ENCODE measurements at places on chromosomes 7 and 10.

DNA sequence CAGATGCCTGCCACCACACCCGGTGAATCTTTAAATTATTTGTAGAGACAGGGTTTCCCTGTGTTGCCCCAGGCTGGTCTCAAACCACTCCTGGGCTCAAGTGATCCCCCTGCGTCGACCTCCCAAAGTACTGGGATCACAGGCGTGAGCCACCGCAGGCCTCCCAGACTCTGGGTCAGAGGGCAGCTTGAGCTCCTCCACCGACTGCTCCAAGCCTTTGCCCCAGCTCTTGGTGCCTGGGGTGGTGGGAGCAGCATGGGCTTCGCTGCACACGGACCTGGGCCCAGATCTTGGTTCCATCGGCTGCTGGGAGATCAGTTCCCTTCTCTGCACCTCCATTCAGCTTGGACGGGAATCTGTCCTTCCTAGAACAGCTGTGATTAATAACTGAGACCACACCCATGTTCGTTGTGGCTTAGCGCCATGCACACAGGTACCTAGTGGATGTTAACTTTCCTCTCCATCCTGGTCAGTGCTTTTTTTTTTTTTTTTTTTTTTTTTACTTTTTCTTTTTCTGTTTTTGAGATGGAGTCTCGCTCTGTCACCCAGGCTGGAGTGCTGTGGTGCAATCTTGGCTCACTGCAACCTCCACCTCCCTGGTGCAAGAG lies 125.3 kb downstream of the CUX1 start:
- no peak for DNase-seq

GRCh38 chr10:61662794-61663259 lies at the start of gene CABCOCO1:
Gene CABCOCO1 (plus strand): TSS chr10:61662929. CDS start chr10:61662973, 44 bp downstream.
- no peak for DNase-seq

DNA sequence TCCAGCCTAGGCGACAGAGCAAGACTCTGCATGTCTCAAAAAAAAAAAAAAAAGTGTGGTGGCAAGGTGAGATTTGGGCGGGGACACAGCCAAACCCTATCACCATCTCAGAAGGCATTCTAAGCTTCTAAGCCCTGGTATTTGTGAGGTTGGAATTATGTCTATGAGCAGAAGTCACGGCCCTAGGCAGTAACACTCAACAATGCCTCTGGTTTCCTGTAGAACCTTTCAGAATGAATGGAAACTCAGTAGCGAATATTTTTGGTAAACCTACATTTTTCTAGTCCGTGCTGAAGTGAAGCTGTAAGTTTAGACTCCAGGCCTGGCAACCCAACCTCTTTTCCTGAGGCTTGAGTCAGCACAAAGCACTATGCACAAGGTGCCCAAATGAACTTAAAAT lies 88.3 kb downstream of the FAM107B start:
- DNase-seq, result no peak

- DNase-seq, result no peak
These were observed 50.0 kb upstream of the WIPI2 start for GRCh38 chr7:5139998-5140397.

GRCh38 chr7:84060760-84061261 lies 133.8 kb downstream of the SEMA3A start:
- no peak for DNase-seq

- no peak for DNase-seq
These were observed 63.1 kb upstream of the MEOX2 start for GRCh38 chr7:15749631-15750030.

DNA sequence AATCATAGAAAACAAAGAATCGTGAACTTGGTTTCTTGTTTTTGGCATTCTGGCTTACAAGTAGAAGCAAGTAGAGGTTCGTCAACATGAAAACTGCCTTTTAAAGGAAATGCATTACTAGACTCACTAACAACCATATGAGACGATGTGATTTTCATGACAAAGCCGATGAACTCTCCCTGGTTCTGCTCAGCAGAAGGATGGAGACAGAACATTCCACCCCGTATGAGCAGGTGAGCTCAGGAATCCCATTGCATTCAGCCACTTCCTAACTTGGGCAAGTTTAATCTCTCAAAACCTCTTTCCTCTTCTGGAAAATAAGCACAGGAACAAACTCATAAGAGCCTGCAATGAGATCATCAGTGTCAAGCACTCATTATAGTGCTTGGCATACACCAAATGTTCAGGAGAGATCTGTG lies 57.4 kb upstream of the SVIL start:
- DNase-seq, result no peak

GRCh38 chr10:105070952-105071351 lies 429.9 kb downstream of the SORCS3 start:
- DNase-seq, result no peak

DNA sequence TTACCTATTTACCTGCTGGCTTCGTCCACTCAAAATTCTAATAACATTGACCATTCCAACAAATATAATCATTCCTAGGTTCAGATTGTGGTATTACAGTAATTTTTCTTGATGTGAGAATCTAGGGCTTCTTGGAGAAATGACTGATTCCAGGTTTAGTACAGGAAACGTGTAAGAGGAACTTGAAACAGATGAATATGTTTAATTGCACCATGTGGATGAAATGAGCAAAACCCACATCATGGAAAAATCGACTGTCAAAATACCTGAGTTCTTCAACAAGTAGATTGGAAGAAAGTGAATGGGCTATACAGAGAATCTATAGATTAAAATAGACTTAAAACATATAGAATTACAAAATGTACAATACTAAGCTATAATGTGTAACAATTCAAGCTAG lies 24.9 kb upstream of the OR9A4 start:
- no peak for DNase-seq

- DNase-seq, result no peak
These were observed 350.0 kb upstream of the FZD8 start for GRCh38 chr10:35992107-35992506.

GRCh38 chr7:143043391-143043790 lies 8.8 kb upstream of the OR6V1 start:
- no peak for DNase-seq

All from stimulated activated CD8-positive, alpha-beta memory T cell treated with anti-CD3 and anti-CD28 coated beads, Interleukin-2, amount 100 ng/mL, for 1 hour (primary cell).